ENCODE measurements at places on chromosomes 2 and 18. TPM values are rescaled to one million over a fixed set of nuclear protein-coding genes. Genes with fewer than 3 reads are reported as not detected.
A peak's percentile ranks its signal among the peaks of the same experiment; 100 is the strongest.

OSBPL1A gene
- 29.8 TPM for total RNA-seq

- DNase-seq: no peak
Measured at GRCh38 chr2:233857511-233858141, 3.3 kb upstream of the HJURP start.

DNA sequence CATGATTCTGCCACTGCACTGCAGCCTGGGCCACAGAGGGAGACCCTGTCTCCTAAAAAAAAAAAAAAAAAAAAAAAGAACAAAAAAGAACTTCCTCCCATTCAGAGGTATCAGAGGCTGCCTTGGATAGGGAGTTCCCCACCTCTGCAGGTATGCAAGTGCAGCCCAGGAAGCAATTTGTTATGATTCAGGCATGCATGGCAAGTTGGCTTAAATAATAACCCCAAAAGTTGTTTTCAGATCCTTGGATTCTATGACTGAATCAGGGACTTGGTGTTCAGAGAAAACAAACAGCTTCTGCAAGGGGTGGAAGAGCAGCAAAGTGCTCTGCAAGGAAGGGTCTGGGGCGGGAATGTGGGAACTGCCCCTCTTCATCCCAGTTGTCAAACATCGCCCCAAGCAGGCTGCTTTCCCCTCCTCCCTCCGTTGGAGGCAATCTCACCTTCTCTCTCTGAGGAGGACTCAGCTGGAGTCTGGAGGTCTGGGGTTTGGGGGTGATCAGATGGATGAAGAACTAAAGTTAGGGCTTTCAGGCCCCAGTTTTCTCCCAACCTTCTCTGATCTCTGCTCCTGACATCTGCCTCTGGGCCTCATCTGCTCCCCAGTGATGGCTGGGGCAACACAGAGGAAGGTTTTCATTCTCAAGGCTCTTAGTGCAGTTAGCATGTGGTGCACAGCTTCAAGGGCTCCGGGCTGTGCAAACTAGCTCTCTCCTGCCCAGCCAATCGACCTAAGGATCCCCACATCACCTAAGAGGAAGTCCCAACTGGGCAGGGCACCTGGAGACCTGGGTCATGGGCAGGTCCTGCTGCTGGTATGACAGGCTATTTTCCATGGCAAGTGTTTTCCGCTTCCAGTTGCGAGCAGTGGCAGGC, 3.5 kb upstream of the GDF7 start:
- DNase-seq: no peak

DNA sequence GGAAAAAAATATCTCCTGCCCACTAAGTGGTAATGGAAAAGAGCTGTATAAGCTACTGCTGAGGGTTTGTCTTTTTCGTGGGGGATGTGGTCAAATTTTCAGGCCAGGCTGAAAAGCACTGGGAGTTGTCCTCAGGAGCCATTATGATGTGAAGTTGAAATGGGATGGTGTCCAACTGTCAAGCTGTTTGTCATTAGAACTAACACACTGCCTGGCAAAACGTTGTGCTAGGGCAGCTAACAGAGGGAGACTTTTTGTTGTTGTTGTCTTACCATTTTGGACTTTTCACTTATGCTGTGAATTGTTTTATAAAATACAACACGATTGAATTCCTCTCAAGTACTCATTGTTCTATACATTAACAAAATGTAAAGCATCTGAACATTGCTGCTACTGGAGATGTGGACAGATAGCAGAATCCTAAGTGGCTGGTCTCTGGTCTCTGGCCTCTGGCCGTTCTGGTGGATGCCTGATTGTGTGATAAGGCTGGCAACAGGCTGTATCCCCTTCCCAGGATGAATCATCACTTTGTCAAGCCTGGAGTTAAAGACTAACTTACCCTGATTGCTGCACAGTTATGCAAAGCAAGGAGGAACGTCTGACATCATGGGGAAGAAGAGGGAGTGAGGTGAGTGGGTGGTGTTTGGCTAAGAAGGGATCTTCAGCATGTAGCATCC, 2.3 kb downstream of the MYO1B start:
- peak; percentile 76 for DNase-seq

GRCh38 chr2:95231723-95232122, 24.4 kb downstream of the ZNF892 start:
- peak; percentile 79 for DNase-seq

DNA sequence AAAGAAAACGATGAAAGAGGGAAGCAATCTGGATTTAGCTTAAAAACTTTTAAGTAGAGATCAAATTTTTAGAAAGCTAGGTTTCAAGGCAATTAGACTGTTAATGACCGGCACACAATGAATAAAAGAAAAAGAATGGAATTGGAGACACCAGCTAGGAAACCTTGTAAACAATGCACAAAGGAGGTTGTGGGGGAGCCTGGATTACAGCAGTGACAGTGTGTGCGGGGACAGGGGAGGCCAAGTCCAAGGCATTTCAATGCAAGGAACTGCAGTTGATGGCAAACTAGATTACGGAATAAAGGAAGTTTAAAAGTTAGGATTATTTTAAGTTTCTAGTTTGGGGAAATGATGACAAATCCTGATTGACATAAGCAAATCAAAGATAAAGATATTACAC, 74.5 kb downstream of the DTNB start:
- no peak for DNase-seq

All from MG63 (cell line).